ENCODE measurements at places on chromosomes 16 and 17.

DNA sequence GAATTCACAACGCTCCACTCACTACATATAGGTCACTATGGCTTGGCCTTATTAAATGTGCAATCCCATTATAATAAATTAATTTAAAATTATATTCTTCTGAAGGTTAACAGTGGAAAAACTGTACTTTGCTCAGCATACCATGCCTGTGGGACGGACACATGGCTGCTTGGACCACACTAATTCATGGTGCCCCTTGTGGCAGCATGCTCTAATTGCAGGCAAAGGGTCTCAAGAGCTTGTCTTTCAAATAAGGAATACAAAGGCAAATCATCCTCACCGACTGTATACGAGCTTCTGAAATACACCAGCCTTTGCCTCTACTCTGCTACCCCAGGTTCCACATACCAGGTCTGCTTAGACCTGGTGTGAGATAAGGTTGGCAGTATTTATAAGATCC lies 11.7 kb downstream of the SMPD3 start:
- no peak for DNase-seq

GRCh38 chr16:11403920-11404319 lies 58.7 kb downstream of the RMI2 start:
- DNase-seq, result no peak

GRCh38 chr17:4721203-4722135 lies 9.8 kb upstream of the MED11 start:
- DNase-seq, result no peak

DNA sequence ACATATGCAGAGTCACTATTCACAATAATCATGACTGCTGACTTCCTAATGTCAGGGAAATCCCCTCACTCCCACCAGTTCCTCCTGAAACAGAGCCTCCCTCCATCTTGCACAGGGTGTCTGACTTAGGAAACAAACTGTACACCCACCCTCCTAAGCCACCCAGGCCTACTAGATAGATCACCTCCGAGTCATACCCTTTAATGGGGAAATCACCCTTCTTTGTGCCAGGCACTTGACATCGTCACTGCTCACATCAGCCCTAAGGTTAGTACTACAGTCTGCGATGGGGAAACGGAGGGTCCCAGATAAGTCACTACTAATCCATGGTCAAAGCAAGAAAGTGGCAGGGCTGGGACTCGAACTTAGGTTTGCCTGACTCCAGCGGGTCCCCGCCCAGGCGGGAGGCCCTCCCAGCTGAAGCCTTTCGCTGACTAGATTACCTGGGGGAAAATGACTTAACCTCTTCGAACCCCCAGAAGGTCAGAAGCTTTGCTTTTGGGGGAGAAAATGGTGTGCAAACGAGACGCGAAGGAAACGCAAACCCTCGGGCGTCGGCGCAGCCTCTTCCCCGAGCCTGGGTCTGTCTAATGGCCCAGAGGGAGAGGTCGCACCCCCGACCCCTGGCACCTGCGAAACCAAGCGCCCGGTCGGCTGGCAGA lies 3.4 kb upstream of the MLLT6 start:
- DNase-seq, result no peak

DNA sequence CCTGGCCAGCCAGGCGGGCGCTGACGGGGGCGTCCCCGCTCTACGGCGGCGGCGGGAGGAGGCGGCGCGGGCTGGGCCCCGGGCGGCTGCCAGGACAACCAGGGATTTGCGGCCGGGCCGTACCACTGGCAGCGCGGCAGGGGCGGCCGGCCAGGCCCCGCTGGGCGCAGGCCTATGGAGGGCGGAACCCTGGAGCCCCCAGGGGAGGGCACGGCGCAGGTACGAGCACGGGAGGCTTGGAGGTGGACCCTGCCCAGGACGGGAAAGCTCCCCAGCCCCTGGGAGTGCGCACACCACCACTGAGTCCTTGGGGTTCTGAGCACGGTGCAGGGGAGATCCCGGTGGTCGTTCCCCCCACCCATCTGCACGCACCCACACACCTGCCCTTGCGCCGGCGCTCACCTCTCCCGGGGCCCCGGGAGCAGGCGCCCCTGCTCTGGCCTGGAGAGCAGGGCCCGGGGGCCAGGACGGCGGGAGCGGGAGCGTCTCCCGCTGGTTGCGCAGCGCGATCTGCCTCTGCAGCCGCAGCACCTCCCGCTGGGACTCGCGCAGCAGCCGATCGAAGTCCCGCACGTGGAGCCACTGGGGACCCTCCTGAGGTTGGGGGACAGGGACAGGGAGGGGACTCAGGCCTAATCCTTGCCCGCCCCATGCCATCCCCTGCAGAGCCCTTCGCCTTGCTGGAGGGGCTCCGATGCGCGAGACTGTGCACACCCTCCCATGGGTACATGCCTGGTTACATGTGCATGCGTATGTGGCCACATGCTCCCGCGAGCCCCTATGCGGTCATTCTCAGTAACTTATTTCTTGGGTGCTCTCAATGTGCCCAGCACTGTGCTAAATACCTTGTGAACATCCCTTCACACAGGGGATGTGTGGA lies 3.9 kb downstream of the TSPOAP1 start:
- no peak for DNase-seq
